Kidney (tissue), 22 donors: ENCODE measurements at places on chromosomes 3 and 15. TPM values are rescaled to one million over a fixed set of nuclear protein-coding genes. Genes with fewer than 3 reads are reported as not detected.
A peak's percentile ranks its signal among the peaks of the same experiment; 100 is the strongest.

DNA sequence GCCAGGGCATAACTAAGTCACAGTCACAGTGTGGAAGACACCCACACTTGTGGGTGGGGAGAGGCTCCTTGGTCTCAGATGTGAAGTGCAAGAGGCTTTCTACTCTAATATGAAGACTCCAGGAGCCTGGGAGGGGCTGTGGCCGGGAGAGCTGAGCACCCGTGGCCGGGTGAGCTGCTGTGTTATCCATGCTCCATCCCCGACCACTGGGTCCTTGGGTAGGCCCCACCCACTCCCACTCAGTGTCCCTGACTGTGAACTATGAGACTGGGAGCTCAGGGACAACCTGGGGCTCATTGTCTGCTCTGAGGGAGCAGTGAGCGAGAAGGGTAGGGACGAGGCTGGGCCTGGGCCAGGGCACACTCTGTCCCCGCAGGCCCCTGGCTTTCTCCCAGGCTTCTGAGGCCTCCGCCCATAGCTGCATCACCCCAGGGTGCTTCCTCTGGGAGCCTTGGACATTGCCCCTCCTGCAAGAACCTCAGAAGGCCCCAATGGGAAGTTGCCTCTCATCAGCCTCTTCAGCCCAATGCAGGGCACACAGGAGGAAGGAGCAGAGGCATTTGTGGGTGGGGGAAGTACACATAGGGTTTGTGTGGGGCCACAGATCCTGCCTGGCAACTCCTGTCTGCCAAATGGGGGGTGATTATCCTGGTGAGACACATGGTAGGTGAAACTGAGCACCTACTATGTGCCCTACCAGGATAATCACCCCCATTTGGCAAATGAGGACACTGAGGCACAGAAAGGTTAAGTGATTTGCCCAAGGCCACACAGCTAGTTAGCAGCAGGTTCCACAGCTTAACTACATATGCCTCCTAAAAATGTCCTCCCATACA, 2.4 kb downstream of the ANPEP start:
- H3K4me1 ChIP-seq = no peaks in the 10 kb centered on the region
- H3K27ac ChIP-seq = peak overlapping the region; percentile 48
- H3K27me3 ChIP-seq = peaks cover 2% of the 10 kb centered on the region
- peak overlapping the region; percentile 73 for H3K4me3 ChIP-seq
- no peak for DNase-seq

DNA sequence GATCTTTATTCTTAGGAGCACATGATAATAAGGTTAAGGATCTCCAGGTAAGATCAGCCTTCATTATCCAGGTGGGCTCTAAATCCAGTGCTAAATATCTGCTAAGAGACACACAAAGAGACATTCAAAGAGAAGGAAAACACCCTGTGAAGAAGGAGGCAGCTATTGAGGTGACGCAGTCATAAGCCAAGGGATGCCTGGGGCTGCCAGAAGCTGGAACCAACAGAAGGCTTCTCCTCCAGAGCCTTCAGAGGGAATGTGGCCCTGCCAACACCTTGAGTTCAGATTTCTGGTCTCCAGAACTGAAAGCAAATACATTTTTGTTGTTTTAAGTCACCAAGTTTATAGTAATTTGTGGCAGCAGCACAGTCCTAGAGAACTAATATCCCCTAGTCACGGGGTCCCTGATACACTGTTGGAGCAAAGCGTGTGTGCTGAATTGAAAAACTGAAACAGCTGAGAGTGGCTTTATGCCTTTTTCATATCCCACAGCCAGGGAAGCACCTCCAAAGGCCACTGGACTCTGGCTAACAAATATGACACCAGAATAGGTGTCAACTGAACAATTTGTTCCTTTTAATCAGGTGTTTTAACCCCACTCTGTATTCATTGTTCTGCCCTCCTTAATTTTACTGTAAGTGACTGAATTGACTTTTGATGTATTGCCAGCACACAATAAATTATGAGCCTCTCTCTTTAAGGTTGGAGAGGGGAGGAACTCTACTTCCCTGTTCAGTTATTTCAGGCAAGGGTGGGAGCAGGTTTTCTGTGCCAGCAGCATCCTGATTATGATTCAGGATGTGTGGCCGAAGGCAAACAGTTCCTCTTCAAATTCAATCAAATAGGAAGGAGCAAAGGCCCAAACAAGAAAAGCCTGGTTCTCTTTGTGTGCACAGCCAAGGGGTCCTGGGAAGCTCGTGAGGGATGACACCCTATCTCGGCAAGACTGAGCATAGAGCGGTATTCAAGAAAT, 151.8 kb upstream of the HES1 start:
- H3K4me1 ChIP-seq = no peaks in the 10 kb centered on the region
- H3K4me3 ChIP-seq = no peak overlapping the region
- H3K36me3 ChIP-seq = no peaks in the 10 kb centered on the region
- no peaks in the 10 kb centered on the region for H3K27me3 ChIP-seq

DNA sequence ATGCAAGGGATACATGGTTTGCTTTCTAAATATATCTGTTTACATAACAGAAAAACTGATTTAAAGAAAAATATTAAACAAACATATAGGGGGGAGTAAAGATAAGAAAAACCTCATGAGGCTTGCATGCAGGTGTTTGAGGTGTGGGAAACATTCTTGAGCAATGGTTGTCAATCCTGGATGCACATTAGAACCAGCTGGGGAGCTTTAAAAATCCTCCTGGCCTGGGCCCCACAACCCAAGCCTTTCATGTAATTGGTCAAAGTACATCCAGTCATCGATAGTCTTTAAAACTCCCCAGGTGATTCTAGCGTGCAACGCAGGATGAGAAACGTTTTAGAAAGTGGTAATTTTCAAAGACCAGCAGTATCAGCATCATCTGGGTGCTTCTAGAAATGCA, 18.3 kb downstream of the NMNAT3 start:
- H3K4me1 ChIP-seq = no peaks in the 10 kb centered on the region
- H3K27ac ChIP-seq = no peak overlapping the region
- no peak for DNase-seq
- no peaks in the 10 kb centered on the region for H3K36me3 ChIP-seq
- no peak overlapping the region for H3K4me3 ChIP-seq

The CLRN1 gene
- not detected for total RNA-seq

DNA sequence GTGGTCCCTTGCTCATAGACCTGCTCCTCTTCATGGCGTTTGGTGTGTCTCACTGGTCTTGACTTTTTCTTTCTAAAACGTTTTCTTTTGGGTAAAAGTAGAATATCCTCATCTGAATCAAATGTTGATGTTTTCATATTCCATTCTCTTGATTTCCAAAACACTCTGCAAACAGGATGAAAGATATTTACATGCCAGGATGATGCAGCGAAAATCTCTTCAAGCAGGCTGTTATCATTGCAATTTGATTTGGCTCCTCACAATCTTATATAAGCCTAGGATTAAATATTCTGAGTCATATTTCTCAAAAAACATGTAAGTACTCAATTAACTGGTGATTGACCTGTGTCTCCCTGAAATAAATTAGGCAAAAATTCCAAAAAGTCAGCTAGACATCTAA, 10.1 kb downstream of the PP2D1 start:
- H3K36me3 ChIP-seq = no peaks in the 10 kb centered on the region
- H3K27me3 ChIP-seq = no peaks in the 10 kb centered on the region
- H3K4me3 ChIP-seq = no peak overlapping the region
- H3K4me1 ChIP-seq = no peaks in the 10 kb centered on the region
- H3K27ac ChIP-seq = no peak overlapping the region

DNA sequence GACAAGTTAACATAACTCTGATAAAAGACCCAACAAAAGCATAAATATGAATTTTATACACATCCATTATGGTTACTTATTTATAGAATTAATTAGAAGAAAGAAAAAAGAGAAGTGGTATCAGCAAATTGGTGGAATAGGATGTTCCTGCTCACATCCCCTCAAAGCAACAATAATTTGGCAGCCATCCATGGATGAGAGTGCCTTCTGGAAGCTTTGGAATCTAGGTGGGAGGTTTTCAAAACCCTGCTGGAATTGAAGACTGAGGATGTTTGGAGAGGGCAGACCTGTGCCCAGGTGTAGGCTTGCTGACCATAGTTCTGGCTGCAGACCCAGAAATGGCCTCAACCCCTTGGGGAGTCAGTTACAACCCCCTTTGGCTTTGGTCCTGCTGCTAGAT, 91.2 kb downstream of the EDEM1 start:
- H3K27ac ChIP-seq = no peak overlapping the region
- no peaks in the 10 kb centered on the region for H3K27me3 ChIP-seq
- no peak for DNase-seq
- H3K4me1 ChIP-seq = peaks cover 3% of the 10 kb centered on the region
- H3K36me3 ChIP-seq = no peaks in the 10 kb centered on the region

The STRIT1 gene
- not detected for total RNA-seq
